ENCODE measurements at places on chromosomes 2 and 18.

- DNase-seq: peak; percentile 52
These were observed 954 bp downstream of the CCNT2 start for GRCh38 chr2:134919341-134920210.

DNA sequence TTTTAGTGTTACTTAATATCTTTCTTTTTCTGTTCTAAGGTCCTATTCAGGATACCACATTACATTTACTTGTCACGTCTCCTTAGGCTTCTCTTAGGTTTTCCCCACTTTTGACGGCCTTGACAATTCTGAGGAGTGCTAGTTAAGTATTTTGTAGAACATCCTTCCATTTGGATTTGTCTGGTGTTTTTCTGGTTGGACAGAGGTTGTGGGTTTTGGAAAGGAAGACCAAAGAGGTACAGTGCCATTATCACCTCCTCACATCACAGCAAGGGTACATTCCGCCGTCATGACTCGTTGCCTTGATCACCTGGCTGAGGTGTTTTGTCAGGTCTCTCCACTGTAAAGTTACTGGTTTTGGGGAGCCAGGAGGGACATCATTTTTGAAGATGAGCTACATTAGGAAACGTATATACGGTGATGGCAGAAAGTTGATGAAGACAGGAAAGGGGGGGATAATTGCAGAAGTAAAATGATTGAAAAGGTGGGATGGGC is 88.4 kb upstream of the TMEM247 start:
- no peak for DNase-seq

DNA sequence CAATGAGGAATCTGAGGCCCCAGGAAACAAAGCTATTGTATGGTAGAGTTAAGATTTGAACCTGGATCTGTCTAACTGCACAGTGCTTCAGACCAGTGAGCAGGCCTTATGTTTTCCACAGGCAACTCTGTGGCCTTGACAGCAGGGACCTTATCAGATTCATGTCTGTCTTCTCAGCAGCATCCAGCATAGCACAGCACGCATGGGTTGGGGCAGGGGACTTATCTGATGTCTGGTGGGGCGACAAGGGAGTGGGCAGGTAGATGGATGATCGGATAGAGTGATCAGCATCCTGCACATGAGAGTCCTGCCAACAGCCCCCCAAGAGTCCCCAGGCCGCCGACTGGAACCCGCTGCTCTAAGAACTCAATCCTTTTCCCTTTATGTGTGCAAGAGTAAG is 28.7 kb upstream of the KCNF1 start:
- peak; percentile 33 for DNase-seq

DNA sequence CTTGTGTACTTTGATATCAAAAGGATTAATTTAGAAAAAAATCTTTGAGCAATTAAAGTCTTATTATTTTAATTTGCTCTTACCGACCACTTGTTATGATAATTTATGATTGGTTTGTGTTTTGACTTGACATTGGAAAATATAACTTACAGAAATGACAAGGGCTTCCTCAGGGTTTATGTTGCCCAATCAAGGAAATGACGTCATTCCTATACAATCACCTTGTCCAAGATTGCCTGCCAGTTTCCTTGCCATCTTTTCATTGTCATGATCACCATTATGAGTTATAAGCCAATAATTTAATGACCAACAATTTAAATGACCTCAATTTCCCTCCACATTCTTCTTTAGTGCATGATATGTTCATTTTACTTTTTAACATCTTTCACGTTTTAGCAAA is 351.8 kb upstream of the TMEFF2 start:
- DNase-seq: peak; percentile 67

GRCh38 chr2:24739354-24740025 is 53.7 kb downstream of the PTRHD1 start:
- DNase-seq: no peak

DNA sequence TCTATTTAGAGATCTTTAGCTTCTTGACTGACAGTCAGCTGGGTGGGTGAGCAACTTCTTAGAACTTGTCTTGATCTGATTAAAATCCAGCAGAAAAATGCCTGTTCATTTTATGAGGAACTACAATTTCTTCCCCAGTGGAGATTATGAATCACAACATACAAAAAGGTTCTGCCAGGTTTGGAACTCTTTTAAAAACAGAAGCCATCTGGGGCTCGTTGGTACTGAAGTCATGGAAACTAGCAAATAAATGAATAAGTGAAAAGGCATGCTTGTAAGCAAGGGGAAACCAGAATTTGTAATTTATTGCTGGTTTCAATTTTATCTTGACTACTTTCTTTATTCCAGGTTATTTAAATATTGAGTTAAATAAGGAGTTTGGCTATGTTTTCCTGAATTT is 767.4 kb downstream of the MBD2 start:
- DNase-seq: peak; percentile 51

GRCh38 chr2:7572450-7572849 is 655.2 kb downstream of the RNF144A start:
- no peak for DNase-seq

DNA sequence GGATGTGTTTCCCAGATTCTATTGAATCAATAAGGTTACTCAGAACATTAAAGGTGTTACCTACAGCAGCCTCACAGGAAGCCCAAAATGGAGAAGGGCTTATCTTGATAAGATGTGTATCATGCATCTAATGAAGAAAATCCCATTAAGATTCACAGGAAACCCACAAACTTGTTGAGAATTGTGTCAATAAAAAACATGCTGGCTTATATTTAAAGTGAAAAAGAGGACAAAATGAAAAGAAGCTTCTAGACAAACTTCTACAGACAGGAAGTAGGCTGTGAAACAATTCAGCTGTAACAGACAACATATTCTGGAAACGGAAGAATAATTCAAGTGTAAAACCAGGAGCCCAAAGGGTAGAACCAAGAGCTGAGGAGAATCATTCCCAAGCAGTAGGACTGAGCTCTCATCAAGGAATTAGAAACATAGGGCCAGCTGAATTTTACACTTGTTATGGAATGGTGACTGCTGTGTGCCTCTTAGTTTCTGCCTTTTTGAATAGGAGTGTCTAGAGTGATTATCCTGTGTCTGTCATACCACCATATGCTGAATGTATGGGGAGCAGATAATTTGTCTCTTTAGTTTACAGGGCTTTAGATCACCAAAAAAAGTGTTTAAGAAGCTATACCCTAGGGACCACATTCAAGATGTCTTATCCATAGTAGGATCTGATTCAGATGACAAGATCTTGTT is 9.6 kb downstream of the IMMT start:
- DNase-seq: peak; percentile 21

DNA sequence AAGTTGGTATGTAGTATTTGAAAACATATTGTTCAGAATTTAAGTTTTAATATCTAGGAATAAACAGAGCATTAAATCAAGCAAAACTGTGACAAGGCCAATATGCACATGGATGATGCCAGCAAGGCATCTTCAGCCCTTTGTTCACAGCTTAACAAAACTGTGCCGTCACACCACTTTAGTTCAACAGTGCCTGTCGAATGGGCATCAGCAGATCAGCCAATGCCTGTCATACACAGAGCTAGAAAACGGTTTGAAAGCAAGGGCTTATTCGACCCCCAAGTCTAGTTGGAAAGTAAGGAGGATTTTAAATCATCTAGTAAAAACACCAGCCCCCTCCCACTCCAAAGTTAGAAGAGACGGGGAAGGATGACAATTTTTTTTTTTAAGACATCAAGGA is 16.7 kb downstream of the ZEB2 start:
- DNase-seq: no peak

DNA sequence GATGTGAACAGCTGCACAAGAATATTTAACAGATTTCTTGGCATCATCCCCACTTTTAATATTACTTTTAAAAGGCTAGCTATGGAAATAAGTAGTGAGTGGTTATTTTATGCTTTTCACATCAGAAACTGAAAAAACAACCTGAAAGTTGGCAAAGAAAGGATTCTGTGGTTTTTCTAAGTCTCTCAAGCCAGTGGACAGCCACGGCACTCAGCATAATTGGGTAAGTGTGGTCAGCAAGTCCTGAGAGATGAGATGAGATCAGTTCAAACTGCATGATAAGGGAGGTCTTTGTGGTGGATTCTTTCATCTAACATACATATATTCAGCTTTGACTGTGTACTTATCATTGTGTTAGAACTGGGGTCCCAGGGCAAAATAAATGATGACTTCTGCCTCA is 105.2 kb downstream of the LYPD6B start:
- no peak for DNase-seq

DNA sequence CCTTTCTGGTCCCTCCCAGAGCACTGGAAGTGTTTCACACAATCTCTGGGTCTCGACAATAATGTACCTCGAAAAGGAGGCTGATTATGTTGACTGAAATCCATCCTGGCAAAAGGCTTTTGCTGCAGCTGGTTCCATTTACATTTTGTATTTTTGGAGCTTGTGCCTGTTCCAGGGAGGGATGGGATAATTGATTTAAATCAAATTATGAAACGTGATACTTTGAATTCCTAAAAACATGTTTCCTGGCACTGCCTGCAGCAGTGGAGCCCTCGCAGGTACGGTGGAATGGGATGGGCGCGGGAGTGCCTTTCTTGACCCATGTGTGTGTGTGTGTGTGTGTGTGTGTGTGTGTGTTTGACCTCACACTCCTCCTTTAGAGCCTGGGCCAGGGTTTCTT is 455.5 kb upstream of the MEIS1 start:
- no peak for DNase-seq

- peak; percentile 55 for DNase-seq
These were observed 80.2 kb downstream of the TGOLN2 start for GRCh38 chr2:85247610-85248009.

- DNase-seq: no peak
These were observed 871.7 kb downstream of the DPP10 start for GRCh38 chr2:115314119-115314518.

DNA sequence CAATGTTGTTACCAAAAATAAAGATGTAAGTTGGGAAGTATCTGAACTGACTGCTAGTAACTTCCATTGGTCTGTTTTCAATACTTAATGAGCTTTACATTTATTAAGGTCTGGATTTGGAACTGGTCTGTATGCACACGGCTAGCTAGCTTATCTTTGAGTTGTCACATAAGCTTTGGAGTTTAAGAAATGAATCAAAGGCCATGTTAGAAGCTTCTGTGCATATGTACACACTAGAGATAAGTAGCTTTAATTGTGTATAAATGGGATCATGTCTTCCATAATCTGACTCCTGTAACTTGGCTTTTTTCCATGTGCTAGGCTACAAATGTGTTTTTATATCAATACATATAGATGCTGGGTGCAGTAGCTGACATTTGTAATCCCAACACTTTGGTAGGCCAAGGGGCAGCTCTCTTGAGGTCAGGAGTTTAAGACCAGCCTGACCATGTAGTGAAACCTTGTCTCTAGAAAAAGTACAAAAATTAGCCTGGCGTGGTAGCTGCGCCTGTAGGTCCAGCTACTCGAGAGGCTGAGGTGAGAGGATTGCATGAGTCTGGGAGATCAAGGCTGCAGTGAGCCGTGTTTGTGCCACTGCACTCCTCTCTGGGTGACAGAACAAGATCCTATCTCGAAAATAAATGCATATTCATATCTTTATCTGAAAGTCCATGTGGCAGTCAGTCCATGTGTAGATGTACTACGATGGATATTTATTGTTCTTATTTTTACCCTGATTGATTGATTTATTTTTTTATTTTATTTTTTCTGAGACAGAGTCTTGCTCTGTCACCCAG is 27.2 kb downstream of the ATIC start:
- DNase-seq: no peak

DNA sequence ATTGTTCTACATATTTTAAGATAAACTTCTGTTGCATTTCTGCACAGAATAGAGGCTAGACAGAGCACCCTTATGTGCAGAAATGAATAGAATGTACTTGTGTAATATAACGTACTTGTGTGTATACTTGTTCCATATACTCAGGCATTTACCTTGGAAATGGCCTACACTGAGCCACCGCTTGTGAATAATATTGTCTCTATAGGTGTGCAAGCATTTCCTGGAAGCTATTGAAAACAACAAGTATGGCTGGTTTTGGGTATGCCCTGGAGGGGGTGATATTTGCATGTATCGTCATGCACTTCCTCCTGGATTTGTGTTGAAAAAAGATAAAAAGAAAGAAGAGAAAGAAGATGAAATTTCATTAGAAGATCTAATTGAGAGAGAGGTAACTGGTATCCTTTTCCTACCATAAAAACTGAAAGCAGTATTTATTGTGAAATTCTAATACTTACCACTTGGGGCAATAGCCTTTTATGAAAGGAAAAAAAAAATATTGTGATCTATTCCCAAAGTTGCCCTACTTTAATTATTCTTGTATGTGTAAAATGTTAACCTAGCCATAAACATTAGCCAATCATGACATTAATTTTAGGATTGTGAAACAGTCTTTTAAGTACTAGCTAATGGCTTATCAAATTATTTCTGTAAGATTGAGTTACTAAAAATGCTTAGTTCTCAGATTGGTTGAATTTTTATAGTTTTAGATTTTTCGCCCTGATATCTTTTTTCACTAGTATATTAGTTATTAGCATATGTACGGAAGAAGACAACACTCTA is 18.0 kb downstream of the ZC3H15 start:
- peak; percentile 62 for DNase-seq

DNA sequence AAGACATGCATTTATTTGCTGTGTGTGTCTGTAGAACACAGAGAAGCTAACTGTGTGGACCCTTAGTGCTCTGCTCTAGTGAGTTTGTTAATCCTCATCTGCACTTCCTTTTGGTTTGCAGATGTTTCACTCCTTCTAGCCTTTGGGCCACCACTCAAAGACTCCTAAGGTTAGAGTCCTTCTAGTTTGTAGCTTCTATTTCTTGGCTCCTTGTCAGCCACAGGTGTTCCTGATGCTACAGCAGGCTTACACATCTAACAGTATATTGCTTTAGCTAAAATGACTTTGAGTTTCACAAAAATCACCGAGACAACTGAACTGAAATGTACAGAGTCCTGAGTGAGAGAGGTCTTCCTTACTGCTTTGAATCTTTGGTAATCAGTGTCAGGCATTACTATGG is 551.4 kb downstream of the NRXN1 start:
- no peak for DNase-seq

DNA sequence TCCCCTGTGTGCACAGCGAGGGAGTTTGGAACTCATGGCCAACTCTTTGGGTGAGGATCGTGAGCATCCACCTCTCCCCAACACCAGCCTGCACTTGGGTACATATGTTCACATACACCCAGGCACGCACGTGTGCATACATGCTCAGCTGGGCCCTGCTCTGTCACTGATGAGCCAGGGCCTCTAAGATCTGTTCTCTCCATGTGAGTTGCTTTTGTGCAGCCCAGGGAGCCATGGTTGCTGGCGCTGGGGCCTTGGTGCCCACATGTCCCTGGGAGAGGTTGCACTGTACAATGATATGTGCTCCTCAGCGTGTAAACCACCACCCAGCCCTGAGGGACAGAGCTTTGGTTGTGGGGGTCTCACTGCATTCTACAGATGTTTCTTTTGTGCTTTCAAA is 44.1 kb downstream of the KLHL29 start:
- no peak for DNase-seq

- DNase-seq: peak; percentile 94
These were observed 867 bp upstream of the TTL start for GRCh38 chr2:112481050-112481527.

Data from A673 (cell line).